ENCODE measurements at places on chromosomes 3 and 15. TPM values are rescaled to one million over a fixed set of nuclear protein-coding genes. Genes with fewer than 3 reads are reported as not detected.

GRCh38 chr3:3286014-3286413, 106.5 kb upstream of the CRBN start:
- no peak for DNase-seq

DNA sequence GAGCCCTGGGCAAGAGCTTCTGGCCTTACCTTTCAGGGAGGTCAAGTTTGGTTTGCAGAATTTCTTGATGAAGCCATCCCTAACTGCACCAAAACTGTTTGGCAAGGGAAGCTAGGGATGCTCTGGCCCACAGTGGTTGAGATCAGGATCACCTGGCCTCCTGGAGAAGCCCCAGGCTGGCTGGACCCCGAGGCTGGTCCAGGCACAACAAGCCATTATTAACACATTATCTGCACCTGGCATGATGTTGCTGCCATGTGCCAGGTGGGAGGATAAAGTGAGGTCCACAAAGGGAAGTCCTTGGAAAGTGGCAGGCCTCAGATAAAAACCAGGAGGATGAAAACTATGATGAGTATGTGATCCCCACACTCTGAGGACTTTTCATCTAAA, 35.9 kb upstream of the DUSP7 start:
- DNase-seq = peak; percentile 11

- peak; percentile 76 for DNase-seq
Observed at GRCh38 chr3:45606991-45607712, 12.6 kb downstream of the LIMD1 start.

- no peak for DNase-seq
Observed at GRCh38 chr3:190173426-190173825, 52.7 kb upstream of the P3H2 start.

DNA sequence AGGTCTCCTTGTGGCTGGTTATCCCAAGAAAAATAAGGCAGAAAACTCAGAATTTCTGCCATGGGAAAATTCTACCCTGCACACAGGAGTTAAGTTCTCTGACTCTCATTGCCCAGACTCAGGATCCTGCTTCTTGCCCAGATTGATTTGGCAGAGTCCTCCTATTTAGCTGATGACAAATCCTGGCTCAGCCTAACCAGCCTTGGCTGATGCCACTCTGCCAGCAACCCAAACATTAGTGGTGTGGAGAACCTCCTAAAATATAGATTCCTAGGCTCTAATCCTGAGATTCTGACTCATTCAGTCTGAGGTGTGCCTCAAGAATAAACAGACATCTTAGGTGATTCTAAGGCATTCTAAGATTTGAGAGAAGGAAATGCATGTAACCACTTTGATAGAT, 60.5 kb upstream of the ACTC1 start:
- DNase-seq = no peak

- DNase-seq = no peak
Observed at GRCh38 chr15:68578980-68579935, at the start of gene CORO2B. Gene CORO2B, plus strand, starts transcription at chr15:68578993. Its CDS starts 270 bp downstream, at chr15:68579263.

DNA sequence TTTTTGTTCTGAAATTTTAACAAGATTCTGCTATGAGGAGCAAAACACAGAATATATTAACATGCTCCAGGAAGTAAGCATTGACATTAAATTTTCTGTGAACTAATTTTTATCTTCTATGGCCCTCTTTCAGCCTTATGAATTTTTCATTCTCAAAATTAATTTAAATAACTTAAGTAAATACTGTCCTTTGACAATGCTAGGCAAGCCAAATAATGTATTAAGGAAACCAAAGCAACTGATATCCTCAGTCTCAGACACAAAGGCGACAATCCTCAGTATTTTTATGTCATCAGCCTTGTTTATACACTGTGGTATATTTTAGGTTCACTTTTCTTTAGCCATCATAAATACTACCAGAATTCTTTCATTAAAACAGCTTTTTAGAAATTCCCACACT, 159.8 kb downstream of the CGGBP1 start:
- DNase-seq = no peak

GRCh38 chr3:150936693-150937092, 31.5 kb upstream of the MINDY4B start:
- no peak for DNase-seq

Gene CPN2
- not detected for total RNA-seq

DNA sequence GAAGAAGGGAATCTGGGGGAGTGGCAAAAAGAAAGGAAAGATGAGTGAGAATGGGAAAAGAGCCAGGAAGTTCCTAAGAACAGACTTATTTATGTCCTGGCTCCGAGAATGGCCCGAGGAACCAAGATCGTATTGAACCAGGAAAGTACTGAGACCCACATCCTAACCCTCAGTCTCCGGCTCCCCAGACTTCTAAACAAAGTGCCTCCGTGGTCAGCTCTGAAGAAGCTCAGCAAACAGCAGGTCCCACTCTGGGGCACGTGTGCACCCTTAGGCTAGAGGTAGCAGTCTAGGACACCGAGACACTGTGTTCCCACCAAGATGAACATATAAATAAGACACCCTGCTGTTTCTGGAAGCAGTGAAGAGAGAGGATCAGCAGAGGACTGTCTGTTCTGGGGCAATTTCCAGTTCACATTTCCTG, 307.4 kb downstream of the NTRK3 start:
- no peak for DNase-seq

GRCh38 chr3:184186902-184187207, 856 bp downstream of the ABCF3 start:
- no peak for DNase-seq

DNA sequence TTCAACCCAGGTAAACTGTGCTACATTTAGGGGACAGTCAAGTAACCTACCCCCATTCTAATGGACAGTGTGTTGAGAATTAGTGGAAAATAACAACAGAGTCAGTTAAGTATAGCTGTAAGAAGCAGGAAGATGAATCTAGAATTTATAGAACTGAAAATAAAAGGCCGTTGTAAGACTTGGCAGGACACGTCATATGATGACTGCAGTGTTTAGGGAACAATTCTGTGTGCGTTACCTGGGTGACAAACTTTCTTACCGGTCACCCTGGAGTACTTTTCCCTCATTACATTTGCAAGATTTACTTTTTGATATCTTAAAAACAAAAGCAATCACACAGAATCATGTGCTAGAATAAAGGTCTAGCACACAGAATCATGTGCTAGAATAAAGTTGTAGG, 536.3 kb upstream of the ZNF717 start:
- DNase-seq = no peak

Gene CPLX3
- not detected for total RNA-seq

DNA sequence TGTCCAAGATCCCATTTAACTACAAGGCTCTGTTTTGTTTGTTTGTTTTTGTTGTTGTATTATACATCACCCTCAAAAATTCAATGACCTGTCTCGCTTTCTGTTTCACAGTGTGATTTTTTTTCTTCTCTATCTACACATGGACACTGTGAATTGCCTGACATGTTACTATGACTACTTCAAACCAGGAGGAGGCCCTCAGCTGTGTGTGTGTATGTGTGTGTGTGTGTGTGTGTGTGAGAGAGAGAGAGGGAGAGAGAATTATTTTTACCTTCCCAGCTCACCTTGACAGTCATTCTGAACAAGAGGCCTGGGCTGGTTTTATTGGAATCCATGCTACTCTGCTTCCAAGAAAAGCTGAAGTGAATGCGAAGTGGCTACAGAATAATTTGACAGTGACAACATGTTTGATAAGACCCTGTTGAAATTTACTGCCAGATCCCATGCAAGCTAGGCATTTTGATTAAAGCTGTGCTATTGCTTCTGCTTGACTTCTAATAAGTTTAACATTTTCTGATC, 841.4 kb downstream of the NSUN3 start:
- DNase-seq = no peak

- no peak for DNase-seq
Observed at GRCh38 chr3:14434126-14434497, 31.7 kb downstream of the SLC6A6 start.

DNA sequence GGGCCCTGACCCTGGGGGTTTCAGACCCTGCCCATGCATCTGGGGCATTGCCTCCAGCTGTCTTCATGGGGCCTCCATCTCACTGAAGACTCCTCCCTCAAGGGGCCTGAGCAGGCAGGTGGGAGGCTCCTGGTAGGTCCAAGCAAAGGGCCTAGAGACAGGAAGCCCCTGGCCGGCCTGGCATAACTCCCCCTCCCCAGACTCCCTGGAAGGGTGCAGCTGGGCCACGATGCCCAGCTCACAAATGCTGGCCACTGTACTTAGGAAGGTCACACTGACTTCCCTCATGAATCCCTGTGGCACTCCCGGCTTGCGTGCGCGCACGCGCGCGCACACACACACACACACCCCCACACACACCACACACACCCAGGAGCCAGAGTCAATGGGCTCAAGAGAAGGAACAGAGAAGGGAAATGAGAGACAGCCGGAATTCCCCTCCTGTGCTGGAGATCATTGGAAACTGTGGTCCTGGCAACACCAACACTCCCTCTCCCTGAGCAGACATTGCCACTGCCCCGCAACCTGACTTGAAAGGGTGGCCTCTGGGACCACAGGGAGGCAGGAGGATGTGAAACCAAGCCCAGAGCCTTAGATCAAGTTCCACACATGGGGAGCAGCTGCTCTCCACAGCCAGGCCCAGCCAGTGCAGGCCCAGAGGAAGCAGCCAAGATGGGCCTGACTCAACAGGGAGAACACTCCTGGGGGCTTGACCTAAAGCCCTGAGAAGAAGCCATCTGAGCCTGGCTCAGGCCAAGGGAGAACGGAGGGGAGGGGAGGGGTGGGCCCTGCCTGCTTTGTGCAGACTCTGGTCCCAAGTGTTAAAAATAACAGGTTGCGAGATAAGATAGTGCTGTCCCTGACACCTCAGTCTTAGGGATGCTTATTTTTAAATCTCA, 69.7 kb downstream of the SCN5A start:
- no peak for DNase-seq

GRCh38 chr3:151016478-151016795, 43.9 kb upstream of the CLRN1 start:
- DNase-seq = no peak

DNA sequence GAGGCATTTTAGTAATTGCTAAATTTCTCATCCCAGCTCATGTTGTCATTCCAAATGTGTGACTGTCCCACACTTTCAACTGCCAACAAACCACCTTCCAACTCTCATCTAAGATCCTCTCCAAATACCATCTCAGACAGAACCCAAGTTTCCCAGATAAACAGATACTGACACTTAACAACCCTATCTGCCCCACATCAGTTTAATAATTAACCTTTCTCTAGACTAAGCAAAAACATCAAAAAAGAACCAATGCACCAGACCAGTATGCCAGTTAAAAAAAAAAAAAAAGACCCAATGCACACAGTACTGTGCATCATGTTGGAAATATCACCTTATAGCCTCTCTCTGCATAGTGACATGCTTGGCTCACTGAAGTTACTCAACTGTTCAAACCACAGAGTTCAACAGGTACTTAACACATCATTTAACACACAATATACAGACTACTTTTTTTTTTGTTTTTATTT, 5.5 kb downstream of the SFMBT1 start:
- no peak for DNase-seq

DNA sequence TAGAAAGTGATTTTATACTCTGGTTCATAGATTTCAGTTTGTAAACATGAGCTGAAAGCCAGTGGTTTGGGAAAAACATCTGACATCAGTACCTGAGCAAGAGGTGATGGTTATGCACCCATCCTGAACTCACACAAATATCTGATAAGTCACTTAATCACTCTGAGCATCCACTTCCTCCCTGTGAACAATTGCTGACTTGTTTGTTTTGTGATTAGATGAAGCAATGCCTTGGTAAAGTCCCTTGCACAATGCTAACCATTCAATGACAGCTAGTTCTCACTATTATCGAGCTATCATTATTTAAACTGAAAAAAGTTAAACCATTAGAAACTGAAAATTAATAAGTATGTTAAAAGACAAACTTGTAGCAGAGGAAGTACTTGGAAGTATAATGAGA, 303.0 kb downstream of the PLOD2 start:
- DNase-seq = no peak

DNA sequence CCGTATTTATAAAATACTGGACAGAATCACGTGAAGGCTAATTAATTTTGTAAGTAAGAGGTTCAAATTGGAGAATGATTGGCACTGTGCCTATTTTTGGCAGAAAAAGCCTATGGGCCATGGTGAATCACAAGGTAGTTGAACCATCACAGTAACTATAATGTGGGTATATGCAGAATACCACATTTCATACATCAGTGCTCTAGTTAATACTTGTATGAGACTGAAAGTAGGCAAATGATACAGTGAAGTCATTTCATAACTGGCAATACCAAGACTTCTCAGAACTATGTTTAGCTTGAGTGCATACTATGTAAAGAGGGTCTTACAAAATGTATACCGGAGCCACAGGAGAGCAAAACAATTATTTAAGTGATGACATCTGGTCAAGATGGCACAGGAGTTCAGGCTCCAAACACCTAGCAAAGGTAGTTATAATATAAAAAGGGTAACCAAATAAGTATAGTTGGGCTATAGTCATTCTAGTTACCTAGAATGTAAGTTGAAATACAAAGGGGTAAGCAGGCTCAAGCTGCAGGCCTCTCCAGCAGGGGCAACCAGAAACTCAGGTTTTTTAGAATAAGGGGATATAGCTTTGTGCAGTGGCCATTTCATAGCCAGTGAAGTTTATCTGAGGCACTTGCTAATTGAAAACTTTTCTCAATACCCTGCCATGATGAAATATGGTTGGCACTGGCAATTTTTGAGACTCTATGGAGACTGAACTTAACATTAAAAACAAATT, 19.1 kb downstream of the GPR160 start:
- DNase-seq = no peak

Gene TRANK1
- 12.0 TPM for total RNA-seq

GRCh38 chr15:42920519-42921341, at the start of gene TTBK2:
Gene TTBK2, minus strand, starts transcription at chr15:42920778. Its CDS starts 42,161 bp downstream, at chr15:42878617.
- DNase-seq = peak; percentile 99

Gene SYNPR
- 1.4 TPM for total RNA-seq

DNA sequence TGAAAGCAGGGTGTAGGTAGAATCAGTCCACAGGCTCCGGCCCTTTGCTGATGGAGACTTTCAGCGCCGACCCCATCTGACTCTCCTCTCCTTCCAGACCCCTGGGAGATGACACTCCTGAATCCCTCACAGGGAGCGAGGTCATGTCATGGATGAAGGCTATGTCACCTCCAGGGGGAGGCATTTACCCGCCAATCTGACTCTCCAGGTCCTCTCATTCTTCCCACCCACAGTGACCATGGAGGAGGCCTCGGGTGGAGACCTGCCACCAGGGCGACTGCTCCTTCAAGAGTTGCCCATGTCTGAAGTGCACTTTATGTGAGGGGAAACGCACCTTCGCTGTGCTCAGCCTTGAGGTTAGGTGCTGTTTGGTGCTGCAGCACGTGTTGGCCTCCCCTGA, 112.7 kb downstream of the KLF13 start:
- DNase-seq = no peak

- no peak for DNase-seq
Observed at GRCh38 chr3:122563717-122564025, 429 bp downstream of the PARP9 start.

DNA sequence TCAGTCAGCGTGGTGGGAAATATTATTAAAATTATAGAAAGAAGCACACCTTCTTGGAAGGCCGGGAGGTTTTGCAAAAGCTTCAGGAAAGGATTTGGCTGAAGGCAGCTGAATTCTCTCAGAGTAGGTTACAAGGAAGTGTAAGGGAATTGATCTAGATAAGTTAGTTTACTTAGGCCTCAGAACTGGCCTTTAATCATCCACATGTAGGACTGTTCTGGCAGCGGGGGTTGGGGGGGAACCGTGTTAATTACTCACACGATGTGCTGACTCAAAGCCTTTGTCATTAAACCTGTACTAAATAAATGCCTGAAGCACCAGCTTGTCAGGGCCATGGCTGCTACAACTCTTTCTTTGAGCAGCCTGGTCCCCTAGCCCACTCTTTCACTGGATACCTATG, 12.8 kb downstream of the ASB14 start:
- DNase-seq = no peak

Gene CDCP1
- 0.81 TPM for total RNA-seq
